ENCODE measurements at places on chromosomes 11 and 22. TPM values are rescaled to one million over a fixed set of nuclear protein-coding genes. Genes with fewer than 3 reads are reported as not detected.
A peak's percentile ranks its signal among the peaks of the same experiment; 100 is the strongest.

Gene MMP7
- 0.61 TPM for total RNA-seq

- no peak for DNase-seq
- no peaks in the 10 kb centered on the region for H3K27me3 ChIP-seq
- no peaks in the 10 kb centered on the region for H3K36me3 ChIP-seq
- H3K4me3 ChIP-seq = no peak overlapping the region
- peaks cover 9% of the 10 kb centered on the region for H3K4me1 ChIP-seq
Observed at GRCh38 chr22:38432264-38432663, 22.7 kb downstream of the KCNJ4 start.

- H3K36me3 ChIP-seq = no peaks in the 10 kb centered on the region
- H3K27me3 ChIP-seq = no peaks in the 10 kb centered on the region
- peak overlapping the region; percentile 57 for H3K4me3 ChIP-seq
- H3K4me1 ChIP-seq = peaks cover 54% of the 10 kb centered on the region
- DNase-seq = no peak
Observed at GRCh38 chr11:69704508-69705253, 859 bp upstream of the FGF19 start.

GRCh38 chr11:10998674-10999073 is 140.8 kb upstream of the ZBED5 start:
- H3K4me3 ChIP-seq = no peak overlapping the region
- peaks cover 6% of the 10 kb centered on the region for H3K27me3 ChIP-seq
- no peak overlapping the region for H3K27ac ChIP-seq
- DNase-seq = no peak
- H3K4me1 ChIP-seq = no peaks in the 10 kb centered on the region
- H3K36me3 ChIP-seq = no peaks in the 10 kb centered on the region

DNA sequence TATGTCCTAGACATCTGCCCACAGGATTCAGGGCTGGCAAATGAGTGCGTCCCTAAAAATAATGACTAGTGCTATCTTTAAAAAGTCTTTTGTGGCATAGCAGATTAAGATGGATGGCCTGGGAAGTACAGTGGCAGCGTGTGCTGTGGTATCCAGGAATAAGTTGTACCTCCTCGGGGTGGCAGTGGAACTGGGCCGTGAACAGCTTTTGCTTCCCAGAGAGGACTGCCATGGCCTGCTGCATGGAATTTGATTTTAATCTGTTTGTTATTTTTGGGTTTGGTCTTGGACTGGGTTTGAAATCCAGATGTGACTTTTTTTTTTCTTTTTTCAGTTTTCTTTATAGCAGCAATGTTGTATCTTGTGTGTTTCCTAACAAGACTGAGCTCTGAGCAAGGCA is 71.3 kb upstream of the PARVG start:
- H3K4me3 ChIP-seq = no peak overlapping the region
- no peaks in the 10 kb centered on the region for H3K4me1 ChIP-seq
- DNase-seq = no peak
- no peaks in the 10 kb centered on the region for H3K36me3 ChIP-seq
- H3K27me3 ChIP-seq = no peaks in the 10 kb centered on the region

- H3K27me3 ChIP-seq = no peaks in the 10 kb centered on the region
- no peak overlapping the region for H3K4me3 ChIP-seq
- peaks cover 23% of the 10 kb centered on the region for H3K4me1 ChIP-seq
- no peak for DNase-seq
Observed at GRCh38 chr11:2697866-2698265, 1.9 kb downstream of the KCNQ1OT1 start.

Gene RAG2
- not detected for total RNA-seq

Gene RTN3
- 95.0 TPM for total RNA-seq

Gene GDPD5
- 27.5 TPM for total RNA-seq
